ENCODE measurements at places on chromosomes 16 and 17.
A peak's percentile ranks its signal among the peaks of the same experiment; 100 is the strongest.

GRCh38 chr17:3011891-3012290 is 51.5 kb downstream of the OR1D5 start:
- DNase-seq = no peak

- DNase-seq = peak; percentile 50
These were observed 9.9 kb downstream of the TMIGD1 start for GRCh38 chr17:30323895-30324319.

DNA sequence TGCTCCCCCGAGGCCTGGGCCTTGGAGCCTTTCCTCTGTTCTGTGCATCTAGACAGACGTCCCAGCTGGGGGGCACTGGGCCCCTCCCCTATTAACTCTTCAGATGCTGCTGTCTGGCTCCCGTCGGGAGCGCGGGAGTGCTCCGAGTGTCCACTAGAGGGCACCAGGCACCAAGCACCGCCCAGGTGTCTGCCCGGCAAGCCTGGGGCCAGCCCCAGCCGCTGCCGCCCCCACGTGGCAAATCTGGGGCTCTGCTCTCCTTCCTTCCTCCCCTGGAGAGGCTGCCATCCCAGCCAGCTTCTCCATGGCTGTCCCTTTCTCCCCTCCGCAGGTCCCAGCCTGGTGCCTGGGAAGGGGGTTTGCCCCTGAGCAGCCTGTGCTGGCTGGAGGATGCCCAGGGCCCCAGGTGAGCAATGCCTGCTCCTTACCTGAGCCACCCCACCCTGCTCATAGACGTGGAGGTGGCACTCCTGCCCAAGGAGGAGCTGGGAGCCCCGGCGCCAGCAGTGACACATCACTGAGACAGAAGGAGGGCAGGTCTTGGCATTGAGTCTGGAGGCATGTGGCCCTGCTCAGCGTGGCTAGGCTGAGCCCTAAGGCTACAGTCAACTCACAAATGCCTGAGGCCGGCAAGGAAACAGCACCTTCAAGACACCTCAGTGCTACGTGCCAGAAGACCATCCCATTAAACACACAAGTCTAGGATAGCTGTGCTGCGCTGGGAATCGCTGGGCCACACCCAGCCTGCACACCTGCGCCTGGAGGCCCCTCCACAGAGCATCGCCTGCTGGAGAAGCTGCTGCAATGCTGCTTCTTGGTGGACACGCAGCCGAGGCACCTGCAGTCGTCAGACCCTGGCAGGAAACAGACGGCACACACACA is 19.7 kb downstream of the TMEM235 start:
- peak; percentile 94 for DNase-seq

GRCh38 chr17:39702901-39703893 is 3.3 kb downstream of the ERBB2 start:
- DNase-seq = no peak

DNA sequence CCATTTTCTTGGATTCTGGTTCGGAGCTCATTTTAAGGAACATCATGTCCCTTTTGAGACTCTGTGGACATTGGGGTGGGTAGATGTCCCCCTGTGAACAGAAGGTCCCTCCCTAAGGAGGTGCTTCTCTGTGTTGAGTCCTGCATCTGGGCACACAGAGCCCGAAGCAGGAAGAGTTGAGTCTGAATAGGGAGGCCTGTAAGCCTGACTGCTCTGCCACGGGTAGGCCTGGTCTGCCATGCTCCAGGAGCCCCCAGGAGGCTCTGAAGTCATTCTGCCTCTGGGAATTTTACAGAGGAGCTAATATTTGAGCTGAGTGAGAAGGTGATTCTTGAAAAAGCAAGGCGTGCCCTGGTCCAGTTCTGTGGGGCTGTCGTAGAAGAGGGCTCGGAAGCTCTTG is 50.6 kb downstream of the TENT4B start:
- no peak for DNase-seq

DNA sequence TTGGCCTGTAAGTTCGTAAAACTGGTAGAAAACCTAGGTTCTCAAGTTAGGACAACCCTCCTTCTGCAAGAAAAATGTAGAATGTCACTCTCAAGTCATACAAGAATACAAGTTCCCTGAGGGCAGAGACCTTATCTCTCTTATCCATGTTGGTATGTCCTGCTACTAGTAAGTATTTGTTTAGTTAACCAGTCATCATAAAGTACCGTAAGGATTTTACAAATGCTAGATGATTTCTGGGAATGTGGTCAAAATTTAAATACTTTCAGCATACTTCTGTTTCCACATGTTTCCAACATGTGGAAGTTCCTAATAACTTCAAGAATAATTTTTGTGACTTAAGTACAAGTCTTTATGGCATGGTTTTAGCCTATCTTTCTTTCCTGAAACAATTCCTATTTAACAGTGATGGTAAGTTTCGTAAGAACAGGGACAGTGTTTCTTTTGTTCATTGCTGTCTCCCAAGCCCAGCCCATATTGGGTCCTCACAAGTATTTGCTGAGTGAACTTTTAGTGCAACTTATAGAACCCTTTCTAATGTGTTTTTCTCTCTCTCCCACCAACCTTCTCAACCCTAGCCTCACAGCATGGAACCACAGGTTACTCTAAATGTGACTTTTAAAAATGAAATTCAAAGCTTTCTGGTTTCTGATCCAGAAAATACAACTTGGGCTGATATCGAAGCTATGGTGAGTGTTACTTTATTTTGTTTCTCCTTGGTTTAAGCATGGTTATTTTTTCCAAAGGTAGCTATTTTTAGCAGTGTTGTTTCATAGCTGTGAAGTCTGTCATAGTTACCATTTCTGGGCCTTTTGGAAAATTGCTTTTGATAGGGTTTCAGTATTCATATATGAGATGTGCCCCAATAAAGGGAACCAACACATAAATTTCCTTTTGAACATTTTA is 4.5 kb downstream of the NBR1 start:
- DNase-seq = no peak

DNA sequence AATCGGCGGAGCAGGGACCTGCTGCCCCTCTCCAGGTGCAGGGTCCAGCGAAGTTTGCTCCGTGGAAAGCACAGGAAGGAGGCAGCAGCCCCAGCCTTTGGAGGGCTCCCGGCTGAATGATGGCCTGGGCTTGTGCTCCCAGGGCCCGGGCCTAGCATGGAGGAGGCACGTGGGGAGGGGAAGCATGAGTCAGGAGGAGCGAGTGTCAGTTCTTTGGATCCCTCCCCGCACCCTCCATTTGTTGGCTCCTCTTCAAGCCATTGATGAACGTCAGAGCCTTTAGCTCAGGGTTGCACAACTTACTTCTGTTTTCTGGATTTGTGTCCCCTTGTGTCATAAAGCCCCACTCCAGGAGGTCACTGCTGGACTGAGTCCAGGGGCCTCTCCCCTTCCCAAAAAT is 25.8 kb downstream of the TTYH2 start:
- no peak for DNase-seq

DNA sequence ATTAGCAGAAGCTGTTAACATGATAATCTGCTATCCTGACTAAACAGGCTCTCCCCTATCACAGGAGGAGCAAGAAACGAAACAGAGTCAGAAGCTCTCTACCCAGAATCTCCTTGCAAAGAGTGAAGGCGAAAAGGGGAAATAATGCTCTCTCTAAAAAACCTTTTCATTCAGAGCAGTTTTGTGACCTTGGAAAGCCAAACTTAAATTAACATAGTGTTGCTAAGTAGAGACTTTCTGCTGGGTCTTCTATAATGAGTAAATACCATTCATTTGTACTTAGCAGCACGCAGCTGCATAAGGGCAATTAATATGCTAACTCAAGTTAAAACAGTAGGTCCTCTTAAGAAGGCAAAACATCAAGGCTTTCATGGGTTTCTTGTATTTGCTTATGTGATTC is 101.7 kb upstream of the GPR139 start:
- DNase-seq = no peak

DNA sequence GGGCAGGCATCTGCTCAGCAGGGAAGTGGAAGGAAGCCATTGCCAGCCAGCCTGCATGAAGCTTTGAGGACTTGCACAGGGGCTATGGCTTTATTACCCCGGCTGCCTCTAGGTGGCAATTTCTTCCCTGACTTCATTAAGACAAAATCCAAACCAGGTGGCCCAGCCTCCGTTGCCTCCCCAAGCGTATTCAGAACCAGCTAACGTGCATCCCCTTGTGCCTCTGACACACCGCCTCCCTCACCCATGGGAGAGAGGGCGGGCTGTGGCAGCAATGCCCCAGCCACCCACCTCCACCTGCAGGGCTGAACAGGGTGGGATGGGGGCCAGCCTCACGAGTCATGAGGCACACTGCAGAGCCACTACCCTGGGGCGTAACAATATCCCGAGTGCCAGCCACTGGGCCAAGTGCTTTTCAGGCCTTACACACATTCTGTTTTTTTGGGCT is 6.8 kb downstream of the KIFC3 start:
- DNase-seq = peak; percentile 56

GRCh38 chr16:57167953-57168352 is 17.9 kb downstream of the PSME3IP1 start:
- DNase-seq = peak; percentile 45

- DNase-seq = no peak
These were observed 93.1 kb upstream of the RBFOX1 start for GRCh38 chr16:7239547-7239946.

DNA sequence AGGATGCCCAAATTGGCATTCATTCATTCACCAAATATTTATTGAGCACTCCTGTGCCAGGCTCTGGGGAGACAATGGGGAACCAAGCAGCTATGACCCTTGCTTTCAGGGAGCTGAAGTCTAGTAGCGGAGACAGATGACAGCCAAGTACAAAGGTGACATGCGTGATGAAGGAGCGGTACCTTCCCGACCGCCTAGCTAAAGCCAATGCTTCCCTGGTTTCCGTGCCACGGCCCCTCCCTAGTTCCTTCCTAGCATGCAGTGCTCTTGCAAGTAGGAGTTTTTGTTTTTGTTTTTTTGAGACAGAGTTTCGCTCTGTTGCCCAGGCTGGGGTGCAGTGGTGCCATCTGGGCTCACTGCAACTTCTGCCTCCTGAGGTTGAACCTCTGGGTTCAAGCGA is 3.2 kb upstream of the SLC5A2 start:
- DNase-seq = no peak

GRCh38 chr17:65058593-65058992 is 2.1 kb upstream of the GNA13 start:
- DNase-seq = no peak

DNA sequence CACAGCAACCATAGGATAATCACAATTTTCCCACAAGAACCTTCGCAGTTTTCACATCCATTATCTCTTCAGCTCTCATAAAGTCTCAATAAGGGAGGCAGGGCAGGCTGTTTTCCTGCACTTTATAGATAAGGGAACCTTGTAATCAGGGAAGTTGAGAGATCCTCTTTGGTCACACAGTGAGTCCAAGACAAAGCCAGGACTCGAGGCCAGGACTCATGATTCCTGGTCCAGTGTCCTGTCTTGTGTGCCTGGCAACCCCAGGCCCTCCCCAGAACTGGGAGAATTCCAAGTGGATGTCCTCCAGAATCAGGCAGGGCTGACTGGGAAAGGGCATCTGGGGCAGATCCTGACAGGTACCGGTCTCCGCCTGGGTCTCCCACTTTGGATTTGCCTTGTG is 23.1 kb upstream of the PHF12 start:
- DNase-seq = no peak

DNA sequence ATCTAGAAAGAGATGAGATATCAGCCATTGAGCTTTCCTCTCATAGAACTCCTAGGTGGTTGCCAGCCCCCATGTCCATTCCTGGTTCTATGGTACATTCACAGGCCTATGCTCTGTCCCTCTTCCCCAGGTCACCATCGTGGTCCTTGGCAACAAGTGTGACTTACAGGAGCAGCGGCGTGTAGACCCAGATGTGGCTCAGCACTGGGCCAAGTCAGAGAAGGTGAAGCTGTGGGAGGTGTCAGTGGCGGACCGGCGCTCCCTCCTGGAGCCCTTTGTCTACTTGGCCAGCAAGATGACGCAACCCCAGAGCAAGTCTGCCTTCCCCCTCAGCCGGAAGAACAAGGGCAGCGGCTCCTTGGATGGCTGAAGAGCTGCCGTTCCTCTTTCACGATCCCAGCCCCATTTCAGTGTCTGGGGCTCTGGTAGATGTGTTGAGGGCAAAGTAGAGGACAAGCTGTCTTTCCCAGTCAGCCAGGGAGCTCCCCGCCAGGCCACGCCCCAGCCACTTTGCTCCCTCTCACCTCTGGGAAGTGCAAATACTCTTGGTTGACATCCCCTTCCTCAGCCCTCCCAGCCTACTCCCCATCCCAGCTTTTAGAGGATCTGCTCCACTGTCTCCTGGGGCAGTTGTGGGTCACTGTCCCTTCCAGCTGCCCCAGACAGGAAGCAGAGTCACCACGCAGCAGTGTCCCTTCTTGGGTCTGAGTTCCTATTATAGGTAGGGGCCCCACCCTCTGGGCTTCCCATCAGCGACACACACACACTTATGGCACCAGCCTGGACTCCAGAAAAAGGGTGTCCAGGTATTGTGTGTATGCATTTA is 3.8 kb downstream of the NKIRAS2 start:
- DNase-seq = no peak

DNA sequence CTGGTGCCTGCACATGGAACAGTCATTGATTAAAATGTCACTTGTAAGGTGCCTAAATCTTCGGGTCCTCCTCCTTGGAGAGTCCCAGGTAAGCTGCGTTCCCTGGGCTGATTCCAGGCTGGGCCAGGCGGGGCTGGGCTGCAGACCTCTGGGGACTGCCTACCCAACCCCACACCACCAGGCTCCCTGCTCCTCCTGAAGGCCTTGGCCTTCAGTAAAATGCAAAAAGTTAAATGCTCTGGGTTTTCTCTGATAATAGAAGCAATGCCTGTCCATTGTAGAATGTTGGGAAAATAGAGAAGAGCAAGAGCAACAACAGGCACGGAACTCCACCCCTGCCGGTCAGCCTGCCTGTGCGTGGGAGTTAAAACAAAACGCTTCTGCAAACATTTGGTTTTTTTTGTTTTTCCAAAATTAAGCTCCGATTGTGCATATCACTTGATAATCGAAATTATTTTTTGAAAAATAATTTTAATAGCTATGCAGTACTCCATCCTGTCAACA is 363.9 kb downstream of the SEC14L1 start:
- DNase-seq = no peak

GRCh38 chr17:13513039-13513405 is 88.7 kb downstream of the HS3ST3A1 start:
- DNase-seq = no peak

DNA sequence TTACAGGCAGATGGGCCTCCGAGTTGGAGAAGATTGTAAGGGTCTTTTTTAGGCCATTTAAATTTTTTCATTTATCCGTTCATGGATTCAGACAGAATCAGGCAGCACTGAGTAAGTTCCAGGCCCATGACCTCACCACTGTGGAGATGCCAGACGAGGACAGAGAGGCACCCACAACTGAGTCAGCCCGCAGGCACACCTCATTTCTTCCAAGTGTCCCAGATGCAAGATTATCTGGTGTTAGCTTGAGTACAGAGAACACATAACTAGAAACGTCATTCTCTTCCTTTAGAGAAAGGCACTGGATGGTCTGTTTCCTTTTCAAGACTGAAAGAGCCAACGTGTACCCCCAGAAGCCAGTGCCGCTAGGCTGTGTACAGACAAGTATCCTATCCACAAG is 16.9 kb downstream of the CLEC16A start:
- peak; percentile 48 for DNase-seq

Data from activated CD4-positive, alpha-beta T cell treated with anti-CD3 and anti-CD28 coated beads, Interleukin-2, Interleukin-6, amounts not matched to agents 100 ng/mL and 50 ng/mL, durations not matched to agents 16 hours and 8 hours (primary cell).